ENCODE measurements at places on chromosomes 6 and 20.

- no peak for DNase-seq
Observed at GRCh38 chr6:143545976-143546547, 34.5 kb upstream of the FUCA2 start.

DNA sequence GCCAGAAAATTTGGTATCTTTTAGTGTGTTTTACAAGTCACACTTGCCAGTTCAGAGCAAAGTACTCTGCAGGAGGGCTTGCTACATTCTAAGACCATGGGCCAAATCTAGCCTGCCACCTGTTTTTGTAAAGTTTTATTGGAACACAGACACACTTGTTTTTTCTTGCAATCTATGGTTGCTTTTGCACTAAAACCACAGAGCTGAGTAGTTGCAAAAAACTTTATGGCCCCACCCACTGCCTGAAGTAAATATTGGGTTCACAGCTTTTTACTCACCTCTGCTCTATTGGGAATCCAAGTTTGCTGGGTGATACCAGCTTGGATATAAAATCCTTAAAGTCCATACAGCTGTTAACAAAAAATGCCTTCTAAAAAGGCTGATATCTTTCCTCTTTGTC lies 109.0 kb downstream of the ZFP64 start:
- no peak for DNase-seq

DNA sequence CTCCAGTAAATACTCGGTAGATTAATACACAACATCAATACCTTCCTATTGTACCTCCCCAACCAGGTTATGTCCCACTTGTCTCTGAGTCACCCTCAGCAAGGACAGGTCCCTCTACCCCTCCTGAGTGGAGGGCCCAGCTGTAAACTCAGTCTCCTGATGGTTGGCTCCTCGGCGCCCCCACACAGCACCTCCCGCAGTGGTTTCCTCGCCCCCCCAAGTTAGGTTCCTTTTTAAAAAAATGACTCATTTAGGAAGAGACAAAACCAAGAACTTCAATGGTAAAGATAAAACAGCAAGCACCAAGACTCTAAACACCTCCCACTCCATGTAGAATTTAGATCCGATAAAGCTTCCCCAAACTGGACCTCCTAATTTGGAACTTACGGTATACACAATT lies 83.5 kb downstream of the TRERF1 start:
- DNase-seq: peak; percentile 58

DNA sequence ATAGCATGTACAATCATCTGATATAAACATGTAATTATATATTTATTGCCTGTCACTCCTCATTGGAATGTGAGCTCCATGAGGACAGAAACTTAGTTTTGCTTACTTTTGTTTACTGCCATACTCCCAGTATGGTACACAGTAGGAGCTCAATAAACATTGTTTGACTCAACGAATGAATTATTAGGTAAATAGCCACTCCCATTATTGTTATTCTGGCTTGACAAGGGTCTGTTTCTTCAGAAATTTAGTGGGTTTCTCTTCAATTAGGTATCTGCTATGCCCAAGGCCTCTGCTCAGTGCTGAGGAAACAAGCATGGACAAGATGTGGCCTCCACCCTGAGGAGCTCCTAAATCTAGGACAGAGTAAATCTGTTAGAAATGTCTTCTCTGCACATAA lies 6.3 kb downstream of the BCL2L1 start:
- no peak for DNase-seq

GRCh38 chr20:13910492-13910891 lies 79.9 kb downstream of the SEL1L2 start:
- no peak for DNase-seq

DNA sequence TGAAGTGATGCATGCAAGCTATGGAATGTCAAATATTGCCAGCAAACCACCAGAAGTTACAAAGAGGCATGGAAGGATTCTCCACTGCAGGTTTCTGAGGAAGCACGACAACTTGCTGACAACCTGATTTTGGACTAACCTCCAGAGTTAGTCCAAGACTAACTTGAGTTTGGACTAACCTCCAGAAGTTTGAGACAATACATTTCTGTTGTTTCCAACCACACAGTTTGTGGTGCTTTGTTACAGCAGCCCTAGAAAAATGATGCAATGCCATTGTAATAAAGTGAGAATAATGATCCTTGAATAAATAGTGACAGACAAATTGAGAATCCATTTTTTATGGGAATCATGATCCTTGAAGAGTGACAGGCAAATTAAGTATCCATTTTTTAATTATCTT lies 169.9 kb upstream of the HDDC2 start:
- no peak for DNase-seq

GRCh38 chr6:88380083-88380482 lies 213.9 kb upstream of the CNR1 start:
- no peak for DNase-seq

DNA sequence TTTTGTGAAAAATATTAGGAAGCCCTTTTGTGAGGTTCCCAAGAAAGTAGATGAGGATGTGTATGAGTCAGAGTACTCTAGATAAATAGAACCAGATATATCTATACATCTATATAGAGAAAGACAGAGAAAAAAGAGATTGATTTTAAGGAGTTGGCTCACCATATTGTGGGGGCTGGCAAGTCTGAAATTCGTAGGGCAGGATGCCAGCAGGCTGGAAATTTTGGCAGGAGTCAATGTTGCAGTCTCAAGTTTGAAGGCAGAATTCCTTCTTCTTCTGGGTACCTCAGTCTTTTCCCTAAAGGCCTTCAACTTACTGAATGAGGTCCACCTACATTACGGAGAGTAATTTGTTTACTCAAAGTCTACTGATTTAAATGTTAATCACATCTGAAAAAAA lies 65.3 kb upstream of the SAMD3 start:
- no peak for DNase-seq

DNA sequence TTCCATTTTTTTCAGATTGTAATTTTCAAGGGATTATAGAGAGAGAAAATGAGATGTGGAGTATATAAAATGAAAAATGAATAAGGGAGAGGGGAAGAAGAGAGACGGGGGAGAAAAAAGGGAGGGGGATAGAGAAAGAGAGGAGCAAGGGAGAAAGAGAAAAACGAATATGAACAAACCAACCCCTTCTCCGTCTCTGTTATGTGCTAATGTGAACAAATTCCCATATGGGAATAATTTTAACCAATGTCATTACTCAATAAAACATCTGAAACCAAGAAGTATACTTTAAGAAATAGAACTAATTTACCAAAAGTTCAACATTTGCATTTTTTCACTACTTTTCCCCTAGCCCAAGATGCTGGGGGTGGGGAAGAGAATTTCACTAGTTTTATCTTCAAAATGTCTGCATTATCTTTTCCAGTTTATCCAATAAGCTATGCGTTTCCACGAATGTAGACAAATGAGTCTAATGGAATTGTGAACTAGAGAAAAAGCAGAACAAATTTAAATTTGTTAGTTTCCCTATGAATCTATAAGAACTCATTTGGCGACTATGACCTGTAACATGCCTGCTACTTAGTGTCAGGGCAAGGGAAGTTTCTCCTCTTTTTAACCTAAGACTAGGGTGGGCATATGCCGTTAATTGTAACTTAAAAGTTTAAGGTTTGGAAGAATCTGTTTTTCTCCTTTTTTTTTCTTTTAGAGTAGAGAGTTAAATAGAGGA lies 286.3 kb downstream of the BTBD9 start:
- no peak for DNase-seq

- DNase-seq: no peak
Observed at GRCh38 chr20:41361757-41362747, 4.6 kb downstream of the EMILIN3 start.

DNA sequence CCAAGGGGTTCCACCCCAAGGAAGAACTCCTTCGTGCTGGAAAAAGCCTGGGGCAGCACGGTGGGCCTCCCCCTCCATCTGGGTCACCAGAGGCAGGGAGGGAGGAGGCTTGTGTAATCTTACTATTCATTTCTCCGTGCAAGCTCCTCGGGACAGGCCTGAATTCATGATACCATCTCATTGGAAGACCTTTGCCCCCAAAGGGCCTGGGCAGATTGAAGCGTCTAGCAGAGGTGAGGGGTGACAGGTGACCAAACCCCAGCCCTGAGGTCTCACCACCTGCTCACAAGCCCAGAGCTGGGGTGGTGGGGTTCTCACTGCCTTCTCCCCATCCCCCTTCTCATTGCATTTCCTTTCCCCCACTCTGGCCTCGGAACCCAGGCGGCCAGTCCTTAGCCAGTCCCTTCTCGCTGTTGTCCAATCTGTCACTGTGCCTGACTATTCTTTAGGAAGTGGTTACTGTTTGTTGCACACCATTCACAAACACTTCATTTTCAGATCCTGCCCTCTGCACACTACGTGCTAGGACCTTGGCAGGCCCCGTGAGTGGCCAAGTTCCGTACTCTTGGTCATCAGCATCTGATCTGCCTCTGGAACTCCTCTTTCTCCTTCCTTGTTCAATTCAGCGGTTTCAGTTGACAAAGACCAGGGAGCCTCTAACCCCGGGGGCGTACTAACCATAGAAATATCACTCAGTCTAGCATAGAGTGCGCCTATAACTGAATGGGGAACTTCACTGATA lies 137.1 kb downstream of the LY86 start:
- no peak for DNase-seq

DNA sequence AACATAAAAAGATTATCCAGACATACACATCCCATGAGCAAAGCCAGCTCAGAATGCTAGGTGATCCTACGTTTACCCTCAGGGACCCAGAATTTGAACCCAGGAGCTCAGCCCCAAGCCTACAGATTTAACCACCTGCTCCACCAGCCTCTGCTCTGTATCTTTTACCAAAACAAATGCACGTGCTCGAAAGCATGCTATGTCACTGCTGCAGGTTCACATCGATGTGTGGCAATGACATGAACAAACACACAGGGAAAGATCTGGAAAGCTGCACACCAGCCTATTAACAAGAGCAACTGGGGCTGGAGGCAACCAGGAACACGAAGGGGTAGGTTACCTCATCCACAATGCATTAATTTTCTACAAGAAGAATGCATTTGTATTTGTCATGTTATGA lies 32.1 kb downstream of the PREX1 start:
- DNase-seq: no peak

GRCh38 chr20:24737212-24737850 lies 211.7 kb upstream of the CST7 start:
- no peak for DNase-seq

- no peak for DNase-seq
Observed at GRCh38 chr6:27442932-27443331, 30.0 kb downstream of the ZNF184 start.

GRCh38 chr20:37358366-37359150 lies 12.6 kb downstream of the SRC start:
- no peak for DNase-seq

DNA sequence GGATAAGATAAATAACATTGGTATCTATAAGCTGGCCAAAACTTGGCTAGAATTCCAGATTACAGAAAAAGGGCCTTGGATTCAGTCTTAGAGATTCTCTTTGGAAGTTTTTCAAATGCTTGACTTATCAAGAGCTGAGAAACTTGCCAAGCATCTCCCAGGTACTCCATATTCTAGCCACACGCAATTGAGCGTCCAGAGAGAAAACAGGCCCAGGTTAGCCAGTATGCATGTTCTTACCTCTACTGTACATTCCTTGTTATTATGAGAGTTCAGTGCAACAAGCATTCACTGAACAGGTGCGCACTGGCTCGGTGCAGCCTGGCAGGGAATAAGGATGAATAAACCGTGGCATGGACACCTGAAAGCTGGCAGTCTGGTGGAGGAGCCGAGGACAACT lies 13.7 kb downstream of the CRNKL1 start:
- DNase-seq: no peak

- no peak for DNase-seq
Observed at GRCh38 chr20:3678856-3679720, 2.7 kb downstream of the ADAM33 start.

GRCh38 chr20:19966840-19967239 lies 50.3 kb upstream of the NAA20 start:
- no peak for DNase-seq

- no peak for DNase-seq
Observed at GRCh38 chr6:19382676-19383075, 454.5 kb upstream of the ID4 start.

DNA sequence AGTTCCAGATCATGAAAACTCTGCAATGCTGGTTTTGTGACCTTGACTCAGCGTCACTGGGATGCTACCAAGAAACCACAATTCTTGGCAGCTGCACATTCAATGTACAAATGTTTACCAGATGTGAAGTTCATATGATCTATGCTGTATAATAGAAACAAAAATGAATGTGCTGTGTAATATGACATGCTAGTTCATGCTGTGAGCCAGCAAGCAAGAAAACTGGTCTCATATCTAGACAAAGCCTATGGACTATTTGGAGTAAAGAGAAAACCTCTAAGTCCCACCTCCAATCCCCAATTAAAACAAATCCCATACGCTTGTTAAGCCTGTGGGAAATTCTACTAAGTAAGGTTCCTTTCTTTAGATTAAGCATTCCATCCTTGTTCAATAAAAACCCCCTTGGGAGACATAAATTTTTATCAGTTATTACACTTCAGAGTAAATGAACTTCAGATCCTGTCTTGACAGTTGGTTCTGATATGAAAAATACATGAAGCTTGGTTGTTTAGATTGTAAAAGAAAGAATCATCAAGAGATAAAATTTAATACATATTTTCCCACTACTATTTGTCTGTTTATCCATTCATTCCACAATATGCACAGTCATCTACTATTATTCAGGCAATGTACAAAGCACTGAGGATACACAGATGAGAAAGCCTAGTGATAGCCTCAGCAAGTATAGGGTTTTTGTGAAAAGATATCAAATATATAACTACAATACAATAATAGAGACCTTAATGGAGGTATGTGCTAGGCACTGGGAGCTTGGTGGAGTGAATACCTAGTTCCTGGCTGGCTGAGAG lies 20.1 kb downstream of the COL21A1 start:
- no peak for DNase-seq

DNA sequence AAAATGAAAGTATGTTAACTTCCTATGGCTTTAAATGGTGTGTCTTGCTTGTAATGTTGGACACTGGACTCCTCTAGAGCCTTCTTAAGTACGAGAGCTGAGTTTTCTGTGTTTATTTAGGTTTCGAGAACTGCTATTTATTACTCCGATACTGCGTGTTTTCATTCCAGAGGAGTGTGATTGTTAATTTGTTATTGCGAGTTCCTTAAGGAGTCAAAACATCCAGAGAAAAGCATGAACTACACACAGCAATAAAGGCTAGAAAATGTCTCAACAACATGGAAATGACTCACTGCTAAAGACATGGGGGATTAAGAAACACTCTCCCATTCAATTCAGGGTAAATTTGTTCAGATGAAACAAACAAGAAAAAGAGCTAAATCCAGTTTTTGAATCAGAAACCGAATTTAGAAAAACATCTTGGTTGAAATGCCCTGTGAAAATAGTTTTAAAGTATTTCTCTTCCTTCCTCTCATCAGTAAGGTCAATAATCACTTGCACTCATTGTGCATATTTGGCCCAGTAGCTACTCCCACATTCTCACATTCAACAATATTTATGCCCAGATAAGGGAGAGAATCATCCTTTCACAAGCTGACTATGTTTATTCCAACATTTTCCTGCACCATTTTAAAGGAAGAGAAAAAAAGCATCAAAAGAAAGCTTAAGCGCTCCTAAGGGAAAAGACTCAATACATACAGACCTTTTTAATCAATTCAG lies 36.0 kb downstream of the ATXN1 start:
- no peak for DNase-seq

GRCh38 chr6:80728830-80729229 lies 622.4 kb downstream of the BCKDHB start:
- no peak for DNase-seq

GRCh38 chr20:61757678-61758563 lies 307.8 kb downstream of the TAF4 start:
- no peak for DNase-seq

- no peak for DNase-seq
Observed at GRCh38 chr6:1739220-1739619, 129.5 kb downstream of the FOXC1 start.

Data from natural killer cell (primary cell).